Mucosa of gallbladder (tissue), 1 donor: ENCODE measurements at places on chromosomes 1 and 21. TPM values are rescaled to one million over a fixed set of nuclear protein-coding genes. Genes with fewer than 3 reads are reported as not detected.

ATP1A2 gene
- 18.6 TPM for total RNA-seq

PCBP3 gene
- total RNA-seq: 2.1 TPM

NBPF4 gene
- not detected for total RNA-seq

HSPB7 gene
- total RNA-seq: 187 TPM

BCAR3 gene
- 51.8 TPM for total RNA-seq

PIK3R3 gene
- 22.0 TPM for total RNA-seq

RCSD1 gene
- total RNA-seq: 18.4 TPM

NPHS2 gene
- not detected for total RNA-seq

GPR37L1 gene
- 0.14 TPM for total RNA-seq

VWA1 gene
- total RNA-seq: 122 TPM

OR2L3 gene
- total RNA-seq: not detected

DNA sequence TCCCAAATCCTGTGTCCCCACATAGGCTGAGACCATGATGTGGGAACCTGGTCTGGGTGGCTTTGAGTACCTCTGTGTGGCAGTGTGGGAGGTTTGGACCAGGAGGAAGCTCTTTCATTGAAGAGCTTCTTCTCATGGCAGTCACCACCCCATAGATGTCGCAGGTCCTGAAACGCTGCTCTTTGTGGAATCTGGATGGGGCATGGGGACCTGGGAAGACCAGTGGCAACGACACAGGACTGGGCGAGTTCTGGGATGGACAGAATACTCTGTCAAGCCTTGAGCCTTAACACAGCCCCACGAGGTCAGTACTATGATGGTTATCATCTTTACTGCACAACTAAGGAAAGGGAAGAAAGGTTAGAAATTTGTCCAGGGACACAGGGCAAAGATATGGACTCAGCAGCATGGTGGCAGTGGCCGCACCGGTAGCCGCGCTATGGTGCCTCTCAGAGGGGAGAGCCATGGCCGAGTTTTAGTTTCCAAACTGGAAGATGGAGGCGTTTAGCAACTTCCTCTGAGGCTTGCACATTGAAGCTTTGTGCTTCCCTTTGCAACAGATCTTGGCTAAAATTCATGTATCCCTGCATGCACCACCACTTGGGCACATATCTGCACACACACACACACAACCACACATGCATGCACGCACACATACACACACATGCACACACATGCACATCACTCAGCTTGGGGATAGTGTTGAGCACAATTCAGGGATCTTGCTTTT lies 117.7 kb upstream of the C1orf174 start:
- DNase-seq: no peak

- DNase-seq: no peak
Measured at GRCh38 chr1:54272134-54272533, 72.2 kb downstream of the MRPL37 start.

DNA sequence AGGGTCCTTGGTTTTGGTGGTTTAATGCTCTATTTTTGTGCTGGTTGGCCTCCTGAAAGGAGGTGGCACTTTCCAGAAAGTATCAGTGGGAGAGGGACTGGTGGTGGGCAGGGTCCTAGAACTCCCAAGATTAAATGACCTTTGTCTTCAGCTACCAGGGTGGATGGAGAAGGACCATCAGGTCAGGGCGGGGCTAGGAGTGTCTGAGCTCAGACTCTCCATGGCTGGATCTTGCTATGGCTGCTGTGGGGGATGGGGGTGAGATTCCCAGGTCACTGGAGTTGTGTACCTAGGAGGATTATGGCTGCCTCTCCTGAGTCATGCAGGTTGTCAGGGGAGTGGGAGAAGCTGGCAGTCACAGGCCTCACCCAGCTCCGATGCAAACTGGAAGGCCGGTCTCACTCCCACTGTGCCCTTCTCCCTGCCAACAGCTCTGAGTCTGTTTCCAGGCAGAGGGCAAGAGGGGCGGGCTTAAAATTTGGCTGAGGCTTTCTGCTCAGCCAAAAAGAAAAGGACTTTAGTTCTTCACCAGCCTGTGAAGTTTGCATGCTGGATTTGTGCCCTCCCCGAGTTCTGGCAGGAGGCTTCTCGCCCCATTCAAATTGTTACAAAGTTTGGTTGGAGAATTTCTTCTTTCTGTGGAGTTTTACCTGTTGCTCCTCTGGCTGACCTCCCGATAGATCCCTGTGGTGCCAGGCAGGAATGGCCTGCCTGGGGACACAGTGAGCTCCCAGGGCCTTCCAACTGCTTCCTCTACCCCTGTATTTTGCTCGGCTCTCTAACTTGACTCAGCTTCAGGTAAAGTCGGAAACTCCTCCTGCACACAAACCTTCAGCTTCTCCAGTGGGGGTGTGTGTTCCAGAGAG lies 13.1 kb upstream of the KYAT3 start:
- no peak for DNase-seq

GRCh38 chr1:55584526-55585401 lies 369.6 kb upstream of the USP24 start:
- no peak for DNase-seq

DNA sequence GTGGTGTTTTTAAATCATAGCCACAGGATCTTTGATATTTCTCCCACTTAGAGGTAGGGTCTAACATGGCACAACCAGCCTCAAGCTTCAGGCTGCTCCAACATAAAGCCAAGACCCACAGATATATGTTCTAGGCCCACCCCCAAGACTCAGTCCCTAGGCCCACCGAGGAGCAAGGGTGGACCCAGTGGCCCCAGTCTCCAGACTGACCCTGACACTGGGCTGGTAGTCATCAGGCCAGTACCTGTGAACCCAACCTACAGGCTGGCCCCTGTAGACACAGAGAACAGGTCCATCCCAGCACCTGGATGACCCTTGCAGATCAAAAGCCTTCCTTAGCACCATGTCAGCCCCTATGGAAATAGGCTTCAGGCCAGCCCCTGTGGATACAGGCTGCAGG lies 60.5 kb downstream of the NEGR1 start:
- DNase-seq: no peak

- DNase-seq: no peak
Measured at GRCh38 chr1:3598522-3599285, 12.6 kb downstream of the MEGF6 start.

- no peak for DNase-seq
Measured at GRCh38 chr1:115113766-115114165, 24.5 kb upstream of the TSPAN2 start.

DNA sequence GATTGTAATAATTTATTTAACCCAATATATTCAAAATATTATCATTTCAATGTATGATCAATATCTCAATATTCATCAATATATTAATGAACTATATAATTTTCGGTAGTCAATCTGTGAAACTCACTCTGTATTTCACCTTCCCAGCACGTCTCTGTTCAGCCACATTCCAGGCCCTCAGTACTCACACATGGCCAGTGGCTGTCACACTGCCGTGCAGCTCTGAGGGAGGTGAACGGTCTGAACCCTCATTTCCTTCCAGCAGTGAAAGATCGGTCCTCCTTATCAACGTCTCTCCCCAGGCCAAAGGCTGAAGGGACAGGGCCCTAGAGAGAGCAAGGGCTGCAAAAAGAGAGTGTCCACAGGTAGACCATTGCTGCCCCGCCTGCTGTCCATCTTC lies 39.5 kb upstream of the ZNF124 start:
- DNase-seq: no peak

GRCh38 chr21:45617021-45617921 lies 26.3 kb upstream of the PCBP3 start:
- no peak for DNase-seq

DNA sequence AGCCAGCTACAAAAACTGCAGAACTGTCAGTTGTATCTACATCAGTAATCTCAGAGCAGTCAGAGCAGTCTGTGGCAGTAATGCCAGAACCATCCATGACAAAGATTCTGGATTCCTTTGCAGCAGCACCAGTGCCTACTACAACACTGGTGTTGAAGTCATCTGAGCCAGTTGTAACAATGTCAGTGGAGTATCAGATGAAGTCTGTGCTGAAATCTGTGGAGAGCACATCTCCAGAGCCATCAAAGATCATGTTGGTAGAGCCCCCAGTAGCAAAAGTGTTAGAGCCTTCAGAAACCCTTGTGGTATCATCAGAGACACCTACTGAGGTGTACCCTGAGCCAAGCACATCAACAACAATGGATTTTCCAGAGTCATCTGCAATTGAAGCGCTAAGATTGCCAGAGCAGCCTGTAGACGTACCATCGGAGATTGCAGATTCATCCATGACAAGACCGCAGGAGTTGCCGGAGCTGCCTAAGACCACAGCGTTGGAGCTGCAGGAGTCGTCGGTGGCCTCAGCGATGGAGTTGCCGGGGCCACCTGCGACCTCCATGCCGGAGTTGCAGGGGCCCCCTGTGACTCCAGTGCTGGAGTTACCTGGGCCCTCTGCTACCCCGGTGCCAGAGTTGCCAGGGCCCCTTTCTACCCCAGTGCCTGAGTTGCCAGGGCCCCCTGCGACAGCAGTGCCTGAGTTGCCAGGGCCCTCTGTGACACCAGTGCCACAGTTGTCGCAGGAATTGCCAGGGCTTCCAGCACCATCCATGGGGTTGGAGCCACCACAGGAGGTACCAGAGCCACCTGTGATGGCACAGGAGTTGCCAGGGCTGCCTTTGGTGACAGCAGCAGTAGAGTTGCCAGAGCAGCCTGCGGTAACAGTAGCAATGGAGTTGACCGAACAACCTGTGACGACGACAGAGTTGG lies 7.3 kb downstream of the SON start:
- no peak for DNase-seq

- no peak for DNase-seq
Measured at GRCh38 chr1:154614247-154614646, 6.3 kb upstream of the ADAR start.

GRCh38 chr1:119617751-119618691 lies 30.0 kb downstream of the ZNF697 start:
- no peak for DNase-seq

GRCh38 chr21:46509741-46510502 lies 51.2 kb downstream of the DIP2A start:
- DNase-seq: peak; percentile 24

GRCh38 chr21:44982558-44983250 lies 42.9 kb downstream of the SLX9 start:
- no peak for DNase-seq

- no peak for DNase-seq
Measured at GRCh38 chr1:158119976-158120653, 60.6 kb upstream of the CD1D start.

GRCh38 chr21:10425856-10426255 lies 95.5 kb upstream of the TPTE start:
- DNase-seq: no peak

GRCh38 chr21:17829472-17829871 lies 10.3 kb upstream of the C21orf91 start:
- no peak for DNase-seq

- no peak for DNase-seq
Measured at GRCh38 chr21:26041431-26042180, 129.0 kb downstream of the APP start.

- no peak for DNase-seq
Measured at GRCh38 chr1:115338457-115338820, 390 bp upstream of the NGF start.

DNA sequence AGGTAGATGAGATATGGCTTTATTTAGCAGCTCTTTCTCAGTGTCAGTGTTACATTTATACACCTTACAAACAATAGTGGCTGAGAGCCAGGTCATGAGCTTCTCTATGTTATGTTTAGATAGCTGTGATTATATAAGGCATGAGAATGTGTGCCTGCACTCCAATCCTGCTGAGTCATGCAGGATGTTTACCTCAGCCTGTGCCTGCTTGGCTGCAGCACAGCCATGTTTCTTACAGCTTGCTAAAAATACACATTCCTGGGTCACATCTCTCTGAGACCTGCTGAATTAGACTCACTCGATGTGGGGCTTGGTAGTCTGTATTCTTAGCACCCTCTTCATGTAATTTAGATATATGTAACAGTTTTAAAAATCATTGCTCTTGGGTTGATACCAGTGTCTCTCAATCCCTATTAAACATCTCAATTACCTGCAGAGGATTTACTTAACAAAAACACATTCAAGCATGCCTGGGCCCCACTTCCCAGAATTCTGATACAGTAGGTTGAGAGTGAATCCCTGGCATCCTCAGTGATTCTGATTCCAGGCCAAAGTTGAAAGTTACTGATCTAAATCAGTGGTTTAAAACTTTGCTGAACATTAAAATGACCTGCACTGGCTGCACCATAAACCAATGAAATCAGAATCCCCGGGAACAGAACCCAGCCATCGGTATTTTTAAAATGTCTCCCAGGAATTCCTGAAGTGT lies 107.5 kb downstream of the GDAP2 start:
- DNase-seq: peak; percentile 60

DNA sequence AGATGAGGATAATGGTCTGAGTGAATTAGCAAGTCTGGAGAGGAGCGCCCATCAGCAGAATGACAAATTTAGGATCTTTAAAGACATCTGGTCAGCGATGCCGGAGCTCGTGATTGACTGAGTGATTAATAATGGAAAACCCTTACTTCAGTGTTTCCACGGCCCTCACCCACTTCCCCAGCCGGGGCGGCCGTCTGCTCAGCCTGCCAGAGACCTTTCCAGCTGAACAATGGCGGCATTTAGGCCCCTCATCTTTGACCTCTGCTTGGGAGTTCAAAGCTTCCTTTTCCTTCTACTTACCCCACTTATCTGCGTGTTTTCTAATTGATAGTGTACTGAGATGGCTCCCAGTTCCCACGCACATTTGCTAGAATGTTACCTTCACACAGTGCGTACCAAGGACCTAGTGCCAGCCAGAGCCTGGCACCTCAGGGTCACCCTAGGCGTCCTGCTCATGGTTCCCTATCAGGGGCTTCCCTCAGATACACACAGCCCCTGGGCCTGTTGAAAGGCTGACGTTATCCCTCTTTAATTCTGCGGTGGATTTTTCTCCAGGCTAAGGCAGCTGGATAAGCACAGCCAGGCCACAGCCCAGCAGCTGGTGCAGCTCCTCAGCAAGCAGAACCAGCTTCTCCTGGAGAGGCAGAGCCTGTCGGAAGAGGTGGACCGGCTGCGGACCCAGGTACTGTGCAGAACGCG lies 232.8 kb downstream of the SDCCAG8 start:
- DNase-seq: no peak

DNA sequence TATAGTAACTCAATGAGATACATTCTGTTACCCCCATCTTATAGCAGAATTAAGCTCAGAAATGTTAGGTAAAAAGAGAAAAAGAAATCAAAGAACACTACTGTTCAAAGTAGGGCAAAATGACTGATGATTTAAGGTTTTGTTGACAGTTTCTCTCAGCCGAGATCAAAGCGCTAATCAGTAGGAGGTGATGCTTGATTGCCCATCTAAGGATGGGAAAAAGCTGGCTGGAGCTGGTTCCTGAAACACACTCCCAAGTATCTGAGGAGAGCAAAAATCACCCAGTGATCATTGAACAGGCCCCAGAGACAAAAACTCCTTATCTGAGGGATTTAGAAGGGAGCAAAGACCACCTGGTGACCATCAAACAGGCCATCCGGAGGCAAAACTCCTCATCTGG lies 64.5 kb upstream of the CSF1 start:
- DNase-seq: no peak
